Islet precursor cell (in vitro differentiated cells): ENCODE measurements at places on chromosomes 3 and 15.

DNA sequence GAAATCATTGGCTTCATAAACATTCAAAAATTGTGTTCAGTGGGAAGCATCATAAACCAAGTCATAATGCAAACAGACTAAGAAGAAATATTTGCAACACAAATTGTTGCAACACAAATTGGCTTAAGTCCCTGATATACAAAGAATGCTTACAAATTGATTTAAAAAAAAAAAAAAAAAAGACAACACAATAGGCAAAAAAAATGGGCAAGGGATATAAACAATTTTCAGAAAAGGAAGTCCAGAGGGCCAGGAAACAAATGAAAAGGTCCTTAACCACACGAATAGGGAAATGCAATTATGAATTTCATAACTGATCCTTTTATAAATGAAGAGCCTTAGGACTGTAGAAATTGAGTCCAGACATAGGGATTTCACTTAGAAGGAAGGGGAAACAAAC, 98.9 kb downstream of the LRRK1 start:
- DNase-seq: no peak

- no peak for DNase-seq
Measured at GRCh38 chr3:114442246-114442645, 148.4 kb downstream of the TIGIT start.

DNA sequence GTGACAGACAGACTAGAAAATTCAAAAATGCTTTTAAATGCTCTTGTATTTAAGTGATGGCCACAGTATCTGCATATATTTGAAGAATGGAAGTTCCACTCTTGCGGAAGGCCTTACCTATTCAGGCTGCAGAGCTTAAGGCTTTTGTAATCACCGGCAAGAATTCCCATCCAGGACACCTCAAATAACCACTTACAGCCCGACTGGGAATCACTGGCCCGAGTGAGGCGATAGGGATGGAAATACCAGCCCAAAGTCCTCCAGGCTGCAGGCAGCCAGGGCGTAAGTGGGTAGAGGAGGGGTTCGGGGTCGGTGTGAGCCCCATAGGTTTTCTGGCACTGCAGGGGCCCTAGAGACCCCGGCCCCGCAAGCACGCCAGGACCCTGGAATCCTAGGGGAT, 9.5 kb downstream of the CMTM7 start:
- no peak for DNase-seq

DNA sequence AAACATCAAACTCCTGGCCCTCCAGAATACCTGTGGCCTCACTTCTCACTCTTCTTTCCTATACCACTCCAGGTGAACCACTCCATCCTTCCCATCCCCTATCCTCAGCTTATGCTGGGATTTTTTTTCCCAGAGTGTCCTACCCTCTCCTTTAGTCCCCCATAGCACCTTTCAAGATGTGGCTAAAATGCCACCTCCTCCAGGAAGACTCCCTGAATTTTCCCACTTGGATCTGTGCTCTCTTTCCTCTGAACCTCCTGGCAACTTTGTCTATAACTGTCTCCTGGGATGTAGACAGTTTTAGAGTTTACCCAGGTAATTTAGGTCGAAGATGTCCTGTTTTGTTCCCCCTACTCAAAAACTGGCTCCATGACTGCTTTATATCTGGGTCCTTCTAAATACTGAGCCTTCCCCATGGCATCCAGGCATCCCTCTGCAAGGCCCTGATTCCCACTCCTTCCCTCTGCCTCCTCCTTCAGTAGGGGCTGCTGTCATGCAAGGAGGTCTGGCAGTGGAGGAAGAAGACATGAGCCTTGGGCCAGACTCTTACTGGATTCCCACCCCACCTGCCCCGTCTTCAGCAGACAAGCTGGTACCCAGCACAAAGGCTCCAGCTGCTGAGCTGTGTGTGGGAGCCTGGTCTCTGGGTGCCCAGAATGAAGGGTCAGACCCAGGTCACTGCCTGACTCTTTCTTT, 161.5 kb downstream of the SMAD6 start:
- DNase-seq: peak; percentile 46

- peak; percentile 34 for DNase-seq
Measured at GRCh38 chr15:69072906-69073305, 58.4 kb downstream of the NOX5 start.

DNA sequence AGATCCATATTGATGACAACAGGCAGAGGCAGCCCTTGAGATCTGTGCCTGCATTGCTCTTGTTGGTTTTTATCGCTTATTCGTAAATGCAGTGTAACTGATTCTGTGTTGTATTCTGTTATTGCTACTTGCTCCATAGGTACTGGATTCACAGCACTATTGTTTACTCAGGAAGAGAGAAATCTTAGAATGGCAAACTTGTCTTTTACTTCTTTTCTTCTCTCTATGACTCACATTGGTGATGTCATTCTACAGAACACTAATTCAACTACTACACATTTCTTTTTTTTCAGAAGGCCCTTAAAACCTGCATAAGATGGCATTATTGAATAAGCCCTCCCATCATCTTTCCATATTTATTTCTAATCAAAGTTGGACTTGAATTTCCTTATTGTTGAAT, 201.0 kb upstream of the GBE1 start:
- DNase-seq: no peak

DNA sequence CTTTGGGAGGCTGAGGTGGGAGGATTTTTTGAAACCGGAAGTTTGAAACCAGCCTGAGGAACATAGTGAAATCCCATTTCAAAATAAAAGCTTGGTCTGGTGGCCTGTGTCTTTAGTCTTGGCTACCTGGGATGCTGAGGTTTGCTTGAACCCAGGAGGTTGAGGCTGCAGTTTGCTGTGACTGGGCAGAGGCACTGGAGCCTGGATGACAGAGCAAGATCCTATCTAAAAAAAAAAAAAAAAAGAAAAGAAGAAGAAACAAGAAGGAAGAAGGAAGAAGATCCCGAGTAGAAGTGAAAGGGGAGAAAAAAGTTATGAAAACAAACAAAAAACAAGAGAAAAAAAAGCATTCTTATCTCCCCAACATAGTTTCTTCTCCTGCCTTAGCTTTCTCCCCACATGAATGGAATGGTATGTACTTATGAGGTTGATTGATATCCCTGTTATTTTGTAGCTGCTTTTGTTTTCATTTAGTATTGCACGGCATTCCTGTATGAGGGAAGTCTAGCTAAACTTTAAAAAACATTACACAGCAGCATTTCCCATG, 42.4 kb downstream of the TMEM40 start:
- DNase-seq: no peak

- no peak for DNase-seq
Measured at GRCh38 chr15:59818336-59818735, 129.2 kb upstream of the BNIP2 start.

DNA sequence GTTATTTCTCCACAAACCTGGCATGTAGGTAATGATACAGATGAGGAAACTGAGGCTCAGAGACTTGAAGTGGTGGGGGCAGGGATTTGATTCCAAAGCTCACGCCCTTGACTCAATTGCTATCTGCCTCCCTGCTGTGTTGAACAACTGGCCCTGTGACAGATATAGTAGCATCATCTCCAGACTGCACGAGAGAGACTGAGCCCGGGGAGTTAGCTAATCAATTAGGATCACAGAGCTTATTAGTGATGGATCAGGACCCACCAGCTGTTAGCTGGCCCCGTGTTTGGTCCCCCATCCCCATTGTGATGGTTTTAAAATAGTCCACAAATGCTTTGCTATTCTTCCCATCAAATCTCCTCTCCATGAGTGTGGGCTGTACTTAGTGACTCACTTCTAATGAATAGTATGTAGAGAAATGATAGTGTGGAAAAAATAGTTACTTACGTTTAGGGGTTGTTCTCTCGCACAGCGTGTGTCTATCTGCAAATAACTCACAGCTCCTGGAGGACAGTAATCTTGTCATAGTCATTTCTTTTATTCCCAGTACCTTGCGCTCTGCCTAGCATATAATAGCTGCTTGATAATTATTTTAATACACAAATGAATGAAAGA, 74.4 kb upstream of the KLF13 start:
- DNase-seq: no peak

DNA sequence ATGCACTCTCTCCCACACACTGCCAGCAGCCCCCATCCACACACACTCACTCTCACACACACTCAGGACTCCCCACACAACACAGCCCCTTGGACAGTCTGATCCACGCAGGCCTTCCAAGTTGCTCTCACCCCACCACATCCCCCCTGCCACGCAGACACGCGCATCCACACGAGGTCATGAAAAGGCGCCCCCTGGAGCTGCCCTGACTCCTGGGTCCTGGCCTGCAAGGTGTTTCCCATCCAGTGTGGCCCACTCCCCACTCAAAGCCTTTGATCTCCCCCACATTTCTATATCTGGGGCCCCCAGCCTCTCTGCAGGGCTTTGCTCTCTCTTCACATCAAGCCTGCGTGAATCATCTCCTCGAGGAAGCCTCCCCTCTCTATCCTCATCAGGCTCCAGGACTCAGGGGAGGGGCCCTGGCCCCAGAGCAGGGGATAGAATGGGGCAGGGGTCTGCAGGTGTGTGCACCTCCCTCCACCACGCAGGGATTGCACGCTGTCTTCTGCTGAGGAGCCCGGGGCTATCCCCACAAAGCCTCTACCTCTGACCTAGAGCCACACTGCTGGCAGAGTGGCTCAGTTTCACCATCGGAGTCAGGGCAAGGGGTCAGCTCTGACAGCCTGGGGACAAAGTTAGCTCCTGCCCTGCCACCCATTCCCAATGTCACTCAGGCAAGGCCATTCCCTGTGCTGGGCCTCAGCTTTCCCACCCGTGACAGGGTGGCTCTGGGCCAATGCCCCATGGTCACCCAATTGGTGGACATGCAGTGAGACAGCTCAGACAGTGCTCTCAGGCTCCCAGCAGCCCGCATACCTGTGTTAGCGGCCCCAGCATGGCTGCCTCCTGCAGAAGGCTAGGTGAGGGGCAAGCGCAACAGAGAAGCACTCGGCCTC, 6.4 kb downstream of the MYL3 start:
- DNase-seq: no peak

- no peak for DNase-seq
Measured at GRCh38 chr15:70212286-70212962, 114.7 kb upstream of the TLE3 start.

DNA sequence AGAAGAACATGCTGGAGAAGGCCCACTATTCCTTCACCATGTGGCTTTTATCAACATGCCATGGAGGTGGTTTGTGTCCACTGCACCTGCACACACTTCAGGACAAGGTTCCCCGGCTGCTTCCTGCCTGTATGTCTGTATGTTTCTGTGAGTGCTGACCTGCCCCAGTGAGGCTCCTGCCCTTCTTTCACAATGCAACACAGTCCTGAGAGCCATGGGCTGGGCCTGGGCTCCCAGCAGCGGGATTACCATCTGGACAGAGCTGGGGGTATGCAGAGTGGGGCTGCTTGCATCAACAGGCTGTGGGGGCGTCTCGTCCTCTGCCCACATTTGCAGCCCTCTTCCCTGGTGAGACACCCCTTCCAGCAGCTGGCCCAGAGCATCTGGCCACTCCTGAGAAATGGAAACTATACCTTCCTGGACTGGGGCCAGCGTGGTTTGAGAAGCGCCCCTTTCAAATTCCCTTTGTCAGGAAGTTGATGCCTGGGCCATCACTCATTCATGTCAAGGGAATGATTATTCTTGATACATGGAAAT, 29.3 kb upstream of the C15orf39 start:
- no peak for DNase-seq

GRCh38 chr3:114286266-114286665, 7.6 kb upstream of the TIGIT start:
- DNase-seq: no peak

GRCh38 chr3:87674397-87675161, 384.2 kb downstream of the CGGBP1 start:
- DNase-seq: no peak

- DNase-seq: no peak
Measured at GRCh38 chr3:16277471-16277870, 12.5 kb downstream of the OXNAD1 start.

GRCh38 chr3:123283074-123283473, 81.3 kb downstream of the SEC22A start:
- peak; percentile 36 for DNase-seq

DNA sequence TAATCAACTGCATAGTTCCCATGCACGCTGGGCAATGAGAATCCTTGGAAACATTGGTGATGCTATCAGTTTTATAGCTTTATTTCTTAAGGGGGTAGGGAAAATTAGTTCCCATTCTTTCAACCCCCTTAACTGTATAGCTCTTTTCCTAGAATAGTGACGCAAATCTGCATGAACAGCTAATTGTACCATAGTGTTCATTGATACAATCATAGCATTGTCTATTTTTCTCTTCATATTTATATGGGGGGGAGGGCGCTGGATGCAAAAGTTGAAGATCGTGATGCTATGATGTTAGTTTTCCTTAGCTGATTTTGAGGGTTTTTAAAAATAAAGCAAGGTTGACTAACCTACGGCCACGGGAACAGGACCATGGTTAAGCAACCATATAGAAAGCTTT, 32.4 kb upstream of the SAMMSON start:
- no peak for DNase-seq

DNA sequence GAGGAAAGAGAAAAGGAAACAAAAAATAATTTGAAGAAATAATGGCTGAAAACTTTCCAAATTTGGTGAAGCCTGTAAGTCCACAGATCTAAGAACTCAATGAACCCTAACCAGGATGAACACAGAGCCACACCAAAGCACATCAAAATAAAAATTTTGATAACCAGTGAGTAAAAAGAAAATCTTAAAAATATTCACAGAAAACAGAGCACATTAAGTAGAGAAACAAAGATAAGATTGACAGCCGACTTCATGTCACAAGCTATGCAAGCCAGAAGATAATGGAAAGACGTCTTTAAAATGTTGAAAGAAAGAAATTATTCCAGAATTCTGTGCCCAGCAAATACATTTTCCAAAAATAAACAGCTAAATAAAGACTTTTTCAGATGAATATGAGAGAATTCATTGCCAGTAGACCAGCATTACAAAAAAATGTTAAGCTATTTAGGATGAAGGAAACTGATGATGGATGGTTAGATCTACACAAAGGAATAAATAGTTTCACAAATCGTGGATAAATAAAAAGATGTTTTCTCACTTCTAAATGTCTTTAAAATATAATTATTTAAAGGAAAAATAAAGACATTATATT, 140.2 kb upstream of the SKOR1 start:
- no peak for DNase-seq
